ENCODE measurements at places on chromosomes 1 and 21.

GRCh38 chr1:54804471-54805132, 3.5 kb upstream of the TTC22 start:
- DNase-seq, result no peak

- DNase-seq, result no peak
These were observed 171.2 kb downstream of the LTN1 start for GRCh38 chr21:28821276-28822122.

- DNase-seq, result no peak
These were observed 205.2 kb downstream of the HS2ST1 start for GRCh38 chr1:87119541-87120140.

- DNase-seq, result no peak
These were observed 2.3 kb downstream of the IL6R start for GRCh38 chr1:154407198-154408091.

DNA sequence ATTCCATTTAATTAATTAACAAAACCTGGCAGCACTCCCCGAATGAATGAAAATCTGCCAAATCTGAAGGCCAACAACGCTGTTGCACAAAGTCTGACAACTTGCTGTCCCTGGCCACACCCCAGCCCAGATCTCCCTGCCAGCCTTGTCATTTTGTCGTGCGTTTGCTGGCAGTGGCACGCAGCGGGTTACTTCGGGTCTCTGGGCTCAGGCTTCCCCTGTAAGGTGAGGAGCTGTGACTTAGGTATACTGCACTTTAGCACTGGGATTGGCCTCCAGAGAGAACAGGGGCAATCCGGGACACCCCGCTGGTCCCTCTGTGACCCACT, 34.3 kb upstream of the SIM2 start:
- DNase-seq, result no peak
